ENCODE measurements at places on chromosomes 1 and 21.
A peak's percentile ranks its signal among the peaks of the same experiment; 100 is the strongest.

GRCh38 chr1:31703431-31704270, at the start of gene COL16A1:
COL16A1 (minus strand) TSS chr1:31704017; CDS start chr1:31702193, 1,824 bp downstream.
- DNase-seq = peak; percentile 52

GRCh38 chr1:10947181-10947580, 65.3 kb upstream of the TARDBP start:
- DNase-seq = no peak

GRCh38 chr1:41378999-41379737, 17.9 kb downstream of the FOXO6 start:
- no peak for DNase-seq

- no peak for DNase-seq
These were observed 145.2 kb upstream of the ZNF648 start for GRCh38 chr1:182206626-182207239.

GRCh38 chr1:69244211-69244610, 323.5 kb upstream of the LRRC7 start:
- no peak for DNase-seq

DNA sequence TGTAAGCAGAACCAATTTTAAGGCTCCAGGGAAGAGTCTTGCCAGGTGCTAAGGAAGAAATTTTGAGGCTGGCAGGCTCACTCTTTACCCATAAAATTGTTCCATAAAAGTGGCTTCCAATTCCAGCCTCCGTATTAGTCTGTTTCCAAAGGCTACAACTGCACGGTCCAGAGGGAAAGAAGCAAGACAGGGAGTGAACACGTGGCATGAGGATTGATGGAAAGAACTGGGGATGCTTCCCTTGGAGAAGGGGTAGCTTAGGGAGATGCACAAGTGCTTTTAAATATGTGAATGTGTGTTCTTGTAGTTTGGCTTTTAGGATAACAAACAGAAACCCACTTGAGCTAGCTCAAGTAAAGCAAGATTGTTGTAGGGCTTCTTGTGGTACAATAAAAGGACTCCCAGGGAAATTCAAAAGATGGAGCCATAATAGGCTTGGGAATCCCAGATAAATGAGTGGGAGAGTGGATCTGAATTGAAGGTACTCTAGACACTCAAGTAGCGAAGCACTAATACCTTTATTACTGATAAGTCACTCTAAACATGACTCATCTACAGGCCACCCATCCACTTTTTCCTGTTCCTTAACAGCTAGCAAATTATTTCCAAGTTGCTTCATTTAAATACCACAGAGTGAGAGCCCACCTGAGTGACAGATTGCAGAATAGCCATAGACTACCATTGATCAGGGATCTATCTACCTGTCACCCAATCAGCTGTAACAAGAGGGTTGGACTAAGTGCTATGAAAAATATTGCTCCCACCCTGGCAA, 34.8 kb upstream of the NPL start:
- no peak for DNase-seq

DNA sequence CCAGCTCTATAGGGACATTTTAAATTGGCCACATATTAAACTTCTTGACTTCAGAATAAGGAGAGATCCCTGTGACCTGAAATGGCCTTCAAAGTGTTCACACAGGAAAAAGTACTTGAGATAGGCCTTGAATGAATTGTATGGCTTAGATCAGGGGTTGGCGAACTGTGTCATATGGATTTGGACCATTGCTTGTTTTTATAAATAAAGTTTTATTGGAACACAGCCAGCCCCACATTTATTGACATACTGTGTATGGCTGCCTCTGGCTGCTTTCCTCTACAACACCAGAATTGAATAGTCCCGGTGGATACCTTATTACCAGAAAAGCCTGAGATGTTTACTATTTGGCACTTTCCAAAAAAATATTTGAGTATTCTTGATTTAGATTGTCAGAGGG, 4.0 kb downstream of the BROX start:
- no peak for DNase-seq

DNA sequence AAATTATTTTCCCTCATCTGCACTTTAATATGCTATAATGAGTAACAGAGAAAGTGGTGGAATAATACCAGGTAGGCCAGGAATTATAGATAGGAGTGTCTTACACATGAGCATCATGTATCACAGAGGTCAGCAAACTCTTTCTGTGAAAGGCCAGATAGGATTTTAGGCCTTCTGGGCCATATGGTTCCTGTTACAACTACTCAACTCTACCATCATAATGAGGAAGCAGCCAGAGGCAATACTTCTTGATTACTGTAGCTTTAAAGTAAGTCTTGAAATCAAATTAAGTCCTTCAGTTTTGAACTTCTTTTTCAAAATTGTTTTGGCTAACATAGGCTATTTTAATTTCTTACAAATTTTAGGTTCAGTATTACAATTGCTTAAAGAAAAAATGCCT, 32.1 kb upstream of the IGSF3 start:
- DNase-seq = no peak

DNA sequence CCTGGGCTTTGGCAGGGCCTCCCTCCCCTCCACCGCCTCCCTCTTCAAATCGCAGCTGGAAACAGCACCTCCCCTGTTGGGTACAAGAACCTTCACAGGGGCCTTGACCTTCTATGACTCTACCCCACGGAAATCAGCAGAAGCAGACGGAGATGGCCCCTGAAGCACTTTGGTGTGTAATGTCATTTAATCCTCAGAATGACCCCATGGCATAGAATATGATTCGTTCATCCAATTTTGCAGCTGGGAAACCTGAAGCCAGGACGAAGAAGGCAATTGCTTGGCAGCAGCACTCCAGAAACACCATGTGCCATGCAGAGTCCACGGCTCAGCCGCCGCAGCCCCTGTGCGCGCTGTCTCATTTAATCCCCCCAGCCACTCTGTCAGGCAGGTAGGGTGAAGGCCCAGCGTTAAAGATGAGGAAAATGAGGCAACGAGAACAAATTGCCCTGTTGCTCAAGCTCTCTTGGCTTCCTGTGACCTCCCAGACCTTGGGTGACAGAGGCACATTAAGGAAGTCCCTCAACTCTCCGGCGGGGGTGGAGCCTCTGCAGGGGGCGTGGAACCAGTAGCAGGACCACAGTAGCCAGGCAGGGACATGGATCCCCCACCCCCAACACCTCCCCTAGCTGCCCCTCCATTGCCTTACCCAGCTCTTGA, 25.8 kb upstream of the LAPTM5 start:
- DNase-seq = no peak

DNA sequence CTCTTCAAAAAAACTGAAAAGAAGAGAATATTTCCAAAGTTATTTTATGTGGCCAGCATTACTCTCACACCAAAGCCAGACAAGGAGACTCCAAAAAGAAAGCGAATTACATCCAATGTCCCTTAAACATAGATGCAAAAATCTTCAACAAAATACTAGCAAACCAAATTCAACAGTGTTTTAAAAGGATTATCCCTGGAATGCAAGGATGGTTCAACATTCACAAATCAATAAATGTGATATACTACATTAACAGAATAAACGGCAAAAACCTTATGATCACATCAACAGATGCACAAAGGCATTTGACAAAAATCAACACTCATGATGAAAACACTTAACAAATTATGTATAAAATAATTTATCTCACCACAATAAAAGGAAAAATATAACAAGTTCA, 207.8 kb downstream of the DENND1B start:
- DNase-seq = no peak

DNA sequence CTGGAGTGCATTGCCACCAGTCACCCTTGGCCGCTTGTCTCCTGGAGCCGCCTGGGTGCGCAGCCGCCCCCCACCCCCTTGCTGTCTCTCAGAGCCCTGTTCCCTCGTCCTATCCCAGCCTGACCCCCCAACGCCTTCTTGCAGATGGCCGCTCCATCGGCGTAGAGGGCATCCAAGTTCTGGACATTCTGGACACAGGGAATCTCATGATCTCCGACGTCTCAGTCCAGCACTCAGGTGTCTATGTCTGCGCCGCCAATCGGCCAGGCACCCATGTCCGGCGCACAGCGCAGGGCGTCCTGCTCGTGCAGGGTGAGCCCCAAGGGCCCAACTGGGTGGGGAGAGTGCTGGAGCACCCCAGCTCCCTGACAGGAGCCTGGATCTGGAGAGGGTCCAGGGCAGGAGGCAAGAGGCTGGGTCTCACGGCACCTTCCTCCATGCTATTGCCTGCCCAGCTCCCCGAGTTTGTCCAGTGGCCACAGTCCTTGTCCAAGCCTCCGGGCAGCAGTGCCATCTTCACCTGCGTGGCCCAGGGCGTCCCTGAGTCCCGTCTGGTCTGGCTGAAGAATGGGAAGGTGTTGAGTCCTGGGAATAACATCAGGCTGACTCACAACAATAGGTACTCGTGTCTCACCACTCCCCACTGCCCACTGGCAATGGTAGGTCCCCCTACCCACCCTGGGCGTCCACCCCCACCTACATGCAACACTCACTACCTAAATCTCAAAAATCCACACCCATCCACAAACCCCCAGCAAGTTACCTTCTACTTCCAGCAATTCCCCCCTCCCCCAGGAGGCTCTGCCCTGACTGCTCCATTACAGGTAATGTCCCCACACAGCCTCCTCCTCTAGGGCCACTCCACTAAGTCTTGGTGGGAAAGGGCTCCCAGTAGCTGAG, 24.6 kb downstream of the SLC27A3 start:
- no peak for DNase-seq

DNA sequence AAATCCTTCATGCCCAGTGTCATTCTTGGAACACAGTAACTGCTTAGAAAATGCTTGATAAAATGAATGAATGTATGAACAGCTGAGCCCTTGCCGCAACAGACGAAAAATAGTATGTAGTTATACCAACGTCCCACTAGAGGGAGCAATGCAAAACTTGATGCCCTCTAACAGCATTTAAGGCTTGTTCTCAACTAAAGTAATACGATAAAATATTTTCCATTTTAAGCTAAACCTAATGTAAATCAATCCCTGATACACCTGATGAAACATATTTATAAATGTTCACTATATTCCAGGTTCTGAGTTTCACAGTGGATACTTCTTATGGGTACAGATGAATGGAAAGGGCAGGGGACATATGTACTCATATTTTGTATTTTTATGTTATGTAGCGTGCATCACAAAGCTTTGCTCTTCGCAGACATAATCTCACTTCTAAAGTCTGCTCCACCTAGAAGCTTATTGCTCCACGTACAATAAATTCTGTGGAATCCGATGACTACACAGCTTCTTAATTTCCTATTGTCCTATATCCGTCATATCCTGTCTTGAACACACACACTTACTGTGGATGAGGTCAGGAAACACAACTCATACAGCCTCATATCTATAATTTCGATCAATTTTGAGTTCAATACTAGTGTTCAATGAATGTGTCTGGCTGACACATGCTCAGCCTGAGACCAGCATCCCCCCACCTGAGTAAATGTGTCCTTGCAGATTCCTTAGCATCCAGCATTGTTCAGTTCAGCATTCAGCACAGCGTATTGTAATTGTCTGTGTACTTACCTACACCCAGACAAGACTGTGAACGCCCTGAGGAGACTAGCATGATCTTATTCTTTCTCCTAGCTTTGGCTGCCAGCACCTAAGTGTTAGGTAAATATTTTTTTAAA, 4.4 kb upstream of the UTP25 start:
- peak; percentile 41 for DNase-seq

DNA sequence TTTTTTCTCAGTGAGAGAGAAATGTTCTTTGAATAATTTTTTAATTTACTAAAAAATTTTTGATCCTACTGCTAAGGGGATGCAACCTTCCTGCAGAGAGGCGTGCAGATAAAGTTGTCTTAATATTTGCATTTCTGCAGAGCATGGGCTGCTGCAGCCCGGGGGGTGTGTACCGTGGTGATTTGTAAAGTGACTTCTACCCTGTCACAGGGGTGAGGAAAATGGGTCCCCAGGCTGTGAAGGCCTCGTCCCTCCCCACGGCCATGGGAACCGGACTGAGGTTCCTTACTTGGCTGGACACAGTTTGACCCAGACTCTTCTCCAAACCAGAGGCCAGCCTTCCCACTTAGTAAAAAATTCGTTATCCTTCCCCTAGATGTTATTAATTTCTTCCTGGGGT, 9.5 kb upstream of the C1orf174 start:
- DNase-seq = no peak

- no peak for DNase-seq
These were observed 32.6 kb downstream of the CDCP2 start for GRCh38 chr1:54120018-54120697.

DNA sequence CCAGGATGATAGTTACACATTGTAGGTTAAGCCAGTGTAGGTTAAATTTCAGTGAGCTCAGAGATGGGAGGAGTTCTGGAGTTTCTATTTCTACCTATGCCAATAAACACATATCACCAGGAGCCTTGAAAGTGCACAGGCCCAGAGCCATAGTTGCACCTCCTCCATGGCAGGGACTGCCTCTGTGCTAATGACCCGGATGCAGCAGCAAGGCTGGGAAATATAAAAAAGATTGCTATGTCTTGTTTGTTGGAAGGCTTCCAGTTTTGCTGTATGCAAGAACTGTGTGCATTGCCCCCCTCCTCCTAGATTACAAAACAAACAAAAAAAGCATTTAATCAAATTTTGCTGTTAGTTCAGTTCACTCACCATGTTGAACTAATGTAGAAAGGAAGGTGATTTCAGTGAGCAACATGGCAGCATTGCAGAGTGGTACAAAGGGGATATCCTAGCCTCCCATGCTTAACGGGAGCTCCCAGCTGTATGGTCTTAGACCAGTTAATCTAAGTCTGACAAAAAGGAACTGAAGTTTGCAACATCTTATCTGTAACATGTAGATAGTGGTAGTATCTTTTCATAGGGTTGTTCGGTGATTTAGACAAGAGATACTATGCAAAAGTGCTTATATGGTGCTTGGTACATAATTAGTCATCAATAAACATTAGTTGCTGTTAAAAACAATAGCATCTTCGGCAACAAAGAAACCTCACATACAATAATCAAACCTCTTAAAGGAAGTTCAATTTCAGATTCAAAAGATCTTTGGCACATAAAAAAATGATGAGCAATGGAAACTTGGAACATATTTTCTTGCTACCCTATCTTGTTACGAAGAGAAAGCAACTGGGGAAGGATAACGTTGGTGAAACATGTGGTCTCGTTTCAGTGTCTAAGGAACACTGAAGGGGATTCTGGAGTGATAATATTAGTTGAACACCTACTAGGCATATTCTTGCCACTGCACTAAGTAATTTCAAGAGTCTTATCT, 309.5 kb downstream of the ASTN1 start:
- no peak for DNase-seq

DNA sequence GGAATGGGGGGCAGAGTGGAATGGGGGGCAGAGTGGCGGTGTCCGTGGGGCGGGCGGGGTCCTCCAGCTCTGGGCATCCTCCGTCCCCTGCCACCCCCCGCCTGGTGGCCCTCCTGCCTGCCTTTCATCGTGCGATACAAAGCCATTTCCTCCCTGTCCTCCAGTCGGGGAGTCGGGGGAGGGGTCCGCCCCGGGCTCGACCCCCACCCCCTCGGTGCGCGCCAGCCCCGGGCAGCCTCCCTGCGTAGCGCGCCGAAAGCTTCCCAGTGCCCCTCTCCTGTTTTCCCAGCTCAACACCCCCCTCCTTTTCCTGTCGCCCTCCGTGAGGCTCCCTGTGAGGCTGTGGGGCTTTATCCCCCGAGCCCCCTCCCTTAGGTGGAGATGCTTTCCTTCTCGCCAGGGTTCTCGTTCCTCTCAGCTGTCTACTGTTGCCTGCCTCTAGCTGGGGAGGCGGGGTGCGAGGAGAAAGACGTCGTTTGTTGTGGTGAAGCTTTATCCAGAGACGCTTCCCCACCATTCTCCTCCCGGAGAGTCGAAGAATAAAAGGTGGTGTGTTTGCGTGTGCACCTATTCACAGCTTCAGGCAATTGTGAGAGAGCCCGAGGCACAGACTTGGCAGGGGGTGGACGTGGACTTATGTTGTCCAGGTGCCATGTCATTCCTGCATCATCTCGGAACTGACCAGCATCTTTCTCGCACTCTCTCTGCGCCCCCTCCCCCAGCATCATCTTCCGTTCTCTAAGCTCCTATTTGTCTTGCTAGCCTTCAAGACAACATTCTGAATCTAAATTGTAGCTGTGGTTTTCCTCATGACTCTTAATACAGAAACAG, 848 bp downstream of the DNM3 start:
- peak; percentile 20 for DNase-seq

All from GM10248 (cell line).